CD4-positive, CD25-positive, alpha-beta regulatory T cell (primary cell): ENCODE measurements at places on chromosomes 12 and 14.
A peak's percentile ranks its signal among the peaks of the same experiment; 100 is the strongest.

- no peak for DNase-seq
Observed at GRCh38 chr14:104469591-104469990, 110.0 kb upstream of the C14orf180 start.

GRCh38 chr14:106681568-106681967 is 1155.2 kb downstream of the TMEM121 start:
- DNase-seq, result no peak

- DNase-seq, result no peak
Observed at GRCh38 chr14:73007835-73008234, 19.1 kb downstream of the ZFYVE1 start.

DNA sequence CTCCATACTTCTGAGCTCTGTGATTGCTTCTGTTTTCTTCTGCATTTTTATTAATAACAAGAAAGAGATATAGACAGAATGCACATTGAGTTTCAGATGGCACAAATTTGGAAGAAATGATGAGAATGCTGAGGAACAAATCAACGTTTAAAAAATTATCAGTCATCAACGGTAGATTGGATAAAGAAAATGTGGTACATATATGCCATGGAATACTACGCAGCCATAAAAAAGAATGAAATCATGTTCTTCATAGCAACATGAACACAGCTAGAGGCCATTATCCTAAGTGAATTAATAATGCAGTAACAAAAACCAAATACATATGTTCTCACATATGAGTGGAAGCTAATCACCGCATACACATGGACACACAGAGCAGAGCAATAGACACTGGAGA is 81.8 kb downstream of the DUSP6 start:
- DNase-seq, result no peak

DNA sequence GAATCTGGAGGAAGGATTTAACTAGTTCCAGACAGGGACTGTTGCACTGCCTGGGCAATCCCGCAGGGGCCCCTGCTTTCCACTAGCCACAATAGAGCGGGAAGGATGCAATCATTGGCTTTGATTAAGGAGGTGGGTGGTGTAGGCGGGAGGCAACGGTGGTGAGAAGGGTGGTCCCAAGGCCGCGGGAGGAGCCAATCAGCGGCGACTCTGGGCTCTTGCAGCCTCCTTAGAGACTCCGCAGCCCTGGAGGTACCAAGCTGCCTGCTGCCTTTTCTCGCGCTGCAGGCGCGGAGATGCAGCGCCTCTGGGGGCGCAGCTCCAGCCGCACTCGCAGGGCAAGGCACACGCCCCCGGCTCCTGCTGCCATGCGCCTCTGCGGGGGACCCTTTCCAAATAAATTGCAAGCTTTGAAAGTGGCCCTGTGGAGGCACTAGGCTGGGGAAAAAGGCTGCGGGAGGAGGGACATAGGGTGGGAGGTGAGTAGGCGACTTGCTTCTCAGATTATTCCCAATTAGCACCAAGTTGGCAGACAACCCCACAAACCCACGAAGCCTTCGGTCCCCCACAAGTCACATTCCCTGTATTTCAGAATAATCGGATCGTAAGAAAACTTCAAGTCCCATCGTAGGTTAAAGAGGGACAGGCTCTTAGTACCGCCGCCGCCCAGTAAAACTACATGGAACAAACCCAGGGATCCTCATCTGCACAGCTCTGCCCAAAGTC is 858 bp upstream of the KCNA1 start:
- no peak for DNase-seq

- DNase-seq, result no peak
Observed at GRCh38 chr14:56208520-56208919, 90.3 kb downstream of the PELI2 start.

- no peak for DNase-seq
Observed at GRCh38 chr12:59294221-59294620, 301.6 kb upstream of the SLC16A7 start.

- no peak for DNase-seq
Observed at GRCh38 chr14:73272393-73272792, 35.1 kb downstream of the PAPLN start.

DNA sequence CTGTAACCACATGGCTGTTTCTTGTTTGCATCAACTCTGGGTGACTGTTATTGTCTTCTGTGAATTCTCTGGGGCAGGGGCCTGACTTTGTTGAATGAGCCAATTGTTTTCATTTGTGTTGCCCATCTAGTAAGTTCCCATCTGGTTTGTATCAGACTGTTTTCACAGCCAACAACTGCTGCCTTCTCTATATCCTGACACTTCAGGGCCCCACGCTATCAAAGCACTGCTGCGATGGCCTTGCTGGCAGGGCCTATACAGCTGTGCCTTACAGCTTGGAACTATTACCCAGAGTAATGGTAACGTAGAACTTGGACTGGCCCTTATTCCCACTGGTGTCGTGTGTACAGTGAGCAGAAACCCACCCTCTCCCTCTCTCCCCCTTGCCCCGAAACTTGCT is 104.3 kb upstream of the DACT1 start:
- DNase-seq, result no peak

DNA sequence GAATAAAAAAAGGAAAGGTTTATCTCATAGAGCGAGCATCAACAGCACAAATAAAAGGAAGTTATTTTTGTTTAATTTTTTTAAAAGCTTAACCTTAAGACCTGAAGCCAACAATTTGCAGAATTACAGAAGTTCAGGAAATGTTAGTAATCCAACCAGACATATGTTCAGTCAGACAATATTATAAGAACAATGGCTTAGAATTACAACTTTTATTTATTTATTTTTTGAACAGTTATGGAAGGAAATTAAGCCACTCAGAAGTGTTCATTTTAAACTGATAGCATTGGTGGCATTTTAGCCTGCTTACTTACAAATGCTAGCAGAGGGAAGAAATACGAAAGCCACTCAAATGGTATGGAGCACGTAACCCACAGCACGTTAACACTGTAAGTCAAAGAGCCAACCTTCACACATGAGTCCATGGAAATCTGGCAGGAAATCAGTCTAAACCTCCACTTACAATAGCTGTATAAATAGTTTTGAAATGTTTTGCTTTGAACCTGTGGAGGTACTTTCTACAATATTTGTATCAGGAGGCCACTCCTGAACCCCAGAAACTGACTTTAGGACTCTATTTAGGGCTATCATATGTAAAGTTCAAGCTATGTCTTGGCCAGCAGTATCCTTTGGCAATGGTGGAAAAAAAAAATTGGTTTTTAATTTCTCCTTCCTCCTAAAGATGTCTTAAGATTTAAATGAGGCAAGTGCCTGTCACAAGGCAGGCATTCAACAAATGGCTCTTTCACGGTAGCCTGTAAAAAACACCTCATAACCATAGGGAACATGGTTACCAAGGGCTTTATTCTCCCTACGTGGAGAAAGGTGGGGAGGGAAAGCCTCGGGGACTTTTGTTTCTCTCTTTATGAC is 102.3 kb downstream of the ITPR2 start:
- no peak for DNase-seq

GRCh38 chr14:21047378-21047781 is 5.2 kb downstream of the RNASE7 start:
- DNase-seq, result no peak

GRCh38 chr12:99505805-99506204 is 141.7 kb upstream of the GARIN6 start:
- no peak for DNase-seq

- no peak for DNase-seq
Observed at GRCh38 chr12:40469736-40470135, 222.5 kb upstream of the CNTN1 start.

DNA sequence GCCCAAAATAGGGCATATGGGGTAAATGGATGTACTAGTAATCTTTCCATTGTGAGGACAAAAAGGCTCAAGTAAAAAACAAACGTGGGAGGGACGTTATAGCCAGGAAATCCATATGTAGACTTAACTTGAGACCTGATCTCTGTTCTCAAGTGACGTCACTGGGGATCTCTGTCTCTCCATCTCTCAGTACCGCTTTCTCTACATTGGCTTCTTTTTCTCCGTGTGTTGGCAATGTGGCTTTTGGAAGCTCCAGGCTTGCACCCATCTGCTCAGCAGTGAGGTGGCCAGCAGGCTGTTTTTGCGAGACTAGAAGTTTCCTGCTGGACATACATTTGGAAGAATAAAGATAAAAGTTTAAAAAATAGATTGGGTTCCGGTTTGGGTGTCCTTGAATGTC is 66.0 kb upstream of the NRXN3 start:
- DNase-seq, result no peak

DNA sequence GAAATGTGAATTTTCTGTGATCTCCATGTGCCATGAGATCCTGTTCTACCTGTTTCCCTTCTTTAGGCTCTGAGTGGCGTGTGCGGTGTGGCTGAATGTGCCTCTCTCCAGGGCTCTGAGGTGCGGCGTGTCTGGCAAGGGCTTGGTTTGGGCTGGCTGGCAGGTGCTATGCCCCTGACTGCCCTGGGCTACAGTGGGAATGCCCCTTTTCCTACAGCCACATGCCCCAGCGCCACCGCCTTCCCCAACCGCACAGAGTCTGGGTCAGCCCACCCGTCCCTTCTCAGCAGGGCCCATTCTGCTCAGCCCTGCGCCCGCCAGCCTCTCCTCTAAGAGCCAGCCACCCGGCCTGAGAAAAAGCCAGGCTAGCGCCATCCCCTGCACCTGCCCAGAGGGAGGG is 24.7 kb downstream of the BTBD6 start:
- no peak for DNase-seq

- no peak for DNase-seq
Observed at GRCh38 chr12:94372461-94372860, 87.2 kb downstream of the CEP83 start.

DNA sequence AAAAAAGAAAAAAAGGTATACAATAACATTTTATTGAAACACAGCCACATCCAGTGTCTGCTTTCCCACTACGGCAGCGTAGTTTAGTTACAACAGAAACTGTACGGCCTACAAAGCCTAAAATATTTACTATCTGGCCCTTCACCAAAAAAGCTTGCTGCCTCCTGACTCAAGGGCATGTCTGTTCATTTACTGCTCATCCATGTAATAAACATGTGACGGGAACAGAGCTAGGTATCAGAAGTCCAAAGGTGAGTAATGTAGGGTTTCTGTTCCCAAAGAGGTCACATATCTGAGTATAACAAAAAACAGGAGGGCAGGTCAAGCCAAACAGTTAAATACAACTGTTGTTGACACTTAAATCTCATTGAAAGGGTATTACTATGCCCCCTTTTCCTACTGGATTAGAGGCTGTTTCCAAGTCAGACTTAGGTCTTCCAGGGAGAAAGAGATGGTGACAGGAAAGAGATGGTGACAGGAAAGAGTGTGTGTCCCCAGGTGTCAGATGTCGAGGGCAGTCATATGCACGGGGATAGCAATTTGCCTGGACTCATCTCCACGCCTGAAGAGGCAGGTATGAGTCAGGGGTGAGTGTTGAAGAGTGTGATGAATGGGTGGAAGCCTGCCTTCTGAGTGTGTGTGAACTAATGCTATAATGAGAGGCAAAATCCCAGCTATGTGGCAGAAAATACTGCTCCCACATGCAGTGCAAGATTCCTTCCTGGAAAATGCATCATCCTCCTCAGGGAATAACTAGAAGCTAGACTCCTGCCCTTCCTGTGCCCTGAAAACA is 77.7 kb downstream of the MAP3K9 start:
- no peak for DNase-seq

DNA sequence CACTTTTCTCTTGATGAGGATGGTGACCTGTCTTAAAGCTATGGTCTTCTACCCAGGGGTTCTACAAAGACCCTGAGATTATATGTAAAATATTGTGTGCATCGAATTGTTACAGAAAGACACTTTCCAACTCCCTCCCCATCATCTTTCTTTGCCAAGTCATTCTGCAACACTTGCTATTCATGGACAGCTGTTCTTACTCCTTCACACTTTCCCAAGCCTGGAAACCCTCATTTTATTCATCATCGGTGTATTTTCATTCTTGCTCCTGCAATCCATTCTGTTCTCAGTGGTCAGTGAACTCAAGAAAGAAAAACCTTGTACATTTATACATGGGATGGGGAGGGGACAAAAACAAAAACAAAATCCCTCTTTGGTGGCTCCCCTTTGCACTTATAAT is 90.5 kb upstream of the STXBP6 start:
- DNase-seq, result no peak

- peak; percentile 80 for DNase-seq
Observed at GRCh38 chr12:130838951-130839769, at the start of gene STX2. Gene STX2, minus strand, starts transcription at chr12:130839250. Its CDS starts 151 bp downstream, at chr12:130839099.
